ENCODE measurements at places on chromosomes 2 and 18. TPM values are rescaled to one million over a fixed set of nuclear protein-coding genes. Genes with fewer than 3 reads are reported as not detected.

DNA sequence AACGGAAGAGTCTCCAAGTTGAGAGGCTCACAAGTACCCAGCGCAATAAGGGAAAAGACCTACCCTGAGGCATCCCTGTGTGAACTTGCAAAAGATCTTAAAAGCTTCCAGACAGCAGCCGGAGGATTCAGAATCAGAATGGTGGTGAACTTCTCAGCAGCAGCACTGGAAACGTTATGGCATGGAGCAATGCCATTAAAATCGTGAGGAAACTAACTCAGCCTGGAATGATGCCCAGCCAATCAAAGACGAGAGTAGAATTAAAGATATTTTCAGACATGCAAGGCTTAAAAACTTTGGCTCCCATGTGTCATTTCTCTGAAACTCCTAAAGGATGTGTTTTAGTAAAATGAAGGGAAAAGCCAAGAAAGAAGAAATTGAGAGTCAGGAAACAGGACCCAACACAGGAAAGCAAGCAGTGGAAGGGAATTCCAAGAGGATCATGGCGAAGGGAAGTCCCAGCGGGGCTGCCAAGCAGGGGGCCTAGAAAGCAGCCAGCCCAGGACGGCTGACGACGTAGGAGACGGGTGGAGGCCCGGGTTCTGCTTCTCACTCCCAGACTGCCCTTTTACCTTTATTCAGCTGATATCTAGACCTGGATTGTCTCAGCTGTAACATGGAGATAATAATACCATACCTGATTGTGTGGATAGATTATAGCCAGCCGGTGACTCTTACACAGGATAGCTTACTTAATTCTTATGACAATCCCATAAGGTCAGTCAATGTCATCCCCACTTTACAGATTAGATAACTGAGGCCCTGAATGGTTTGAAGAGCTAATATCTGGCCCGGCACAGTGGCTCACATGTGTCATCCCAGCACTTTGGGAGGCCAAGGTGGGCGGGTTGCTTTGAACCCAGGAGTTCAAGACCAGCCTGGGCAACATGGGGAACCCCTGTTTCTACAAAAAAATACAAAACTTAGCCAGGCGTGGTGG, 92.8 kb downstream of the ASAP2 start:
- no peak for DNase-seq

DNA sequence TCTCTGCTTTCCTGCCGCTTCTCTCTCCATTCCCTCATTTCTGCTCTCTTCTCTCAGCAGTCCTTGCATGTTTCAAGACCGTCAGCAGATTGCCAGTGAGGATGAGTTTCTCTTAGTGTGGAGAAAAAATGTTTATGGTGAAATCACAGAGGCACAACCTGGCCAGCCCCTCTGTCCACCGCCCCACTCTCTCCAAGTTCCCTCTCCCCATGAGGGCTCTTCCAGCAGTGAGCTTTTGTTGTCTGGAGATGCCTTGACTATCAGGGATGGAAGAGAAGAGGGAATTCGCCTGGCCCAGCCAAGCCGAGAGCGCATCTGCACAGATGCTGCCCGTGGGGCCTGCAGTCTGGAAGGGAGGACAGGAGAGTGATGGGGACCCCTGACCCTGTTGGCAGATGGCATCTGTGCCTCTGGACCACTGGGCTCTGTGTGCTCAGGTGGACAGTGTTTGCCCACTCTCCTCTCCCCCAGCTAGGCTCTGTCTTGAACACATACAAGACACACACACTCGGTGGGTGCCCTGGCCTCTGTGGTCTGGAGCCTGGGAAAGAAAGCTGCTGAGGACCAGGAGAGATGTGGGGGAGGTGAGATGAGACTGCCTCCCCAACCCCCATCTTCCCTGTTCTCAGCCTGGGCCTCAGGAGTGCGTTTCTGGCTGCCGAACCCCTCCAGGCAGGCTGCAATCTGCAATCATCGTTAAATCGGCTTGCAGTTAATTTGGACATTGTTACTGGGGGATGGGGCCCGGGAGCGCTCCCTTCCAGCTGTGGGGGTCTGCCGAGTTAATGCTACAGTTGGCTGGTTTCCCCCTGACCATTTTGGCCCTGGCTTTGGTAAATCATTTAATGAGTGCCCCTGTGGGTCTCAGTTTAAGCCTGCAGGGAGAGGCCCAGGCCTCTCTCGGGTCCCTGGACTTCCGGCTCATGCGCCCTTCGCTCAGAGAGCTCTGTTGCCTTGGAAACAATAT, 4.5 kb downstream of the ITM2C start:
- no peak for DNase-seq

- DNase-seq = no peak
Measured at GRCh38 chr18:73719611-73720010, 428.0 kb downstream of the FBXO15 start.

DNA sequence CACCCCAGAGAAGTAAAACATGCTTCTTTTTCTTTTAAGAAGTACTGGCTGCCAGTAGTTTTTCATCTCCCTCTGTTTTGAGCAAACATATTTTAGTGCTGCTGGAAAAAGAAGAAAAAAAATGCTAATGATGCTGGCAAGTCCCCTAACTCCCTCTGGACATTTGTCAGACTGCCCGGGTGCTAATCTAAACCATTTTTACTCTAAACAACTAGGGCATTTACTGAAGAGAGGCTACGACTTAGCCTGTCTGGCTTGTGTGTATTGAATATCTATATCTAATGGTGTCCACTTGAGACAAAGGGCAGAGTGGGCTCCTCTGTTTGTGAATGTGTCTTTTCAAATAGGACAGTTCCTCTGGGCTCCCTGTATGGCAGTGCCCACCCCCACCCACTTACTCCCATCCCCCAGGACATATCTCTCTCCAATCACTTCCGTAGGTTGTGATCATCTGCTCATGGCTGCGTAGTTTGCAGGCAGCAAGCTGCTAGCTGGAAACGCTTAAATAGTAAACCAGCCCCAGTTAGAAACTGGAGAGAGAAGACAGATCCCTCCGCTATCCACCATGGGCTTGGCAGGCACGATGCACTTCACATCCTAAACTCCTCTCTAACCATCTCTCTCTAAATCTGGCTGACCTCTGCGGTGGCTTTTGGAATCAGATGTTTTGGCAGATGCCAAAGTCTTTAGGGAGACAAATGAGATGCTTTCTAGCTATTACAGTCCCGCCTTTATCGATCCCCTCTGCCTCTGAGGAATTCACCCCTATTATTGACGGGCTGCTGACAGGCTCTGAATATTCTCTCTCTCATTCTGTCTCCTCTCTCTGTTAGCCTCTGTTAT, 58.3 kb downstream of the DOCK10 start:
- no peak for DNase-seq

DNA sequence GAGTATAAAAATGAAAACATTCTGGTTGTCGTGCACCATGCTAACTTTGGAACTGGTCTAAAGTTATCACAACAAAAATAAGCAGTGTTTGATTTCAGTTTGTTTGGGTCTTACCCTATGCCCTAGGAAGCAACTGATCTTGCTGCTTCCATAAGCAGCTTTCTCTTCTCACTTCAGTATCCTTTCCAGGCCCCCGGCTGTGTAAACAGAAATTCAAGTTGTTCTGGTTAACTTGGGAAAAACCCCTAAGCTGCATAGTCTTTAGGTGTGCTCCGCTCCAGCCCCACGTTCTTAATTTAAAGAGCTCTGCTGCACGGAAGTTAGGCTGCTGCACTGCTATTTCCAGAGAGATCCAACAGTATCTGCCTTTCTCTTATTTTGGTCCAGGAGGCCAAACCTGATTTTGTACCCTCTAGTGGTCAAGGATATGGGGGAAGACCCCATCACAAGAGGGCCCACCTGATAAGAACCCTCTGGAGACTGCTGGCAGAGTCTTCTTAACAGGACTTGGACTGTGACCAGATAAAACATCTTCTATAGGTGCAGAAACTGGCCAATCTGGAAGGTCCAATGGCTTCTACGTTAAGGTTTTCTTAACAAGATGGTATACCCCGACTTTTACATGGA, 69.1 kb downstream of the FEZ2 start:
- no peak for DNase-seq

- DNase-seq = no peak
Measured at GRCh38 chr2:169663247-169663646, 31.0 kb downstream of the CFAP210 start.

- no peak for DNase-seq
Measured at GRCh38 chr18:72235422-72235821, 308.7 kb downstream of the CBLN2 start.

DNA sequence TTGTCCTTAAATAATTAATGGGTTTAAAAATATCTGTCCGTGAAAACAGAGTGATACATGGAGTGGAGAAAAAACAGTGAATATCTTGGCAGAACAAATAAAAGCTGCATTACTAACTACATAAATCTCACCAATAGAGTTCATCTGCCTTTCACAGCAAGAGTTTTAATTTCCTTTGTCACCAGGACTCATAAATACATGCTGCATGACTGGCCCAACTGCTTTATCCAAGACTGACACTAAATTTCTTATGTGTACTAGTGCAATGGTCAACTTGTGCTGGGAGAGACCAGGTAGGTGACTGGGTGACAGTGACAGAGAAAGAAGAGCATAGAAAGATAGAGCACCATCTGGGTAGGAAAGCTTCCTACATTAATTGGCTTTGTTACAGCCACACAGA, 402.8 kb downstream of the RAD51AP2 start:
- no peak for DNase-seq

DNA sequence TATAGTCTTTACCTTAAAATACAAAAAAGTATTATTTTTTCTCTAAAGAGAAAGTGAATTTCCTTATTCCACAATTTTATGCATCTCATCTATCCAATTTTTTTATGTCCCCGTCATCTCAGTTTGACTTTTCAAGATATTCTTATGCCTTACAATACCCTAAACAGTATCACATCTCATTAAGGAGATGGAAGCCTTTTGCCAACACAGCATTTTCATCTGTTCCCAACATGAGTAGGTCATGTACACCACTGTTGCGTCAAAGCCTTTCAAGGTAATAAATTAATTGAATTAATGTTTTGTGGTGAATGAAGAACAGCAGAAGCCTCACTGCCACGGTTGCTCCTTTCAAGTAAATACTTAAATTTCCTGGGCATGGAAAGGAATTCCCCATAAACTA, 299.4 kb downstream of the EPHA4 start:
- no peak for DNase-seq

DNA sequence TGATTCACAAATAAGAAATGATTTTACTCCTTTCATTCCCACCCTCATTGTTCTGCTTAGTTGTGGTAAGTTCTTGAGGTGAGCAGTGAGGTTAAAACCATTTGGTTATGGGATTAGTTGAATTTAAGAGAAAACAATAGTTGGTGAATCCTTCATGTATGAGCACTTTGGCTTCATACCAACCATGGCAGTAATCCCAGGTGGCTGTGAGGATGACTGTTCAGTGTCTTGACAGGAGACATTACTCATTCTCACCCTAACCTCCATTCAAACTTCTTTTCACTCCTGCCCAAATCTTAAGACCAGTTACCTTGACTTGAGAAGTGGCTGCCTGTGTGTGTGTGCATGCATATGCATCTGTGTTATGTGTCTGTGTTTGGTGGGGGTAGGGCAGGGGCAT, 143.1 kb downstream of the SETBP1 start:
- DNase-seq = no peak

- no peak for DNase-seq
Measured at GRCh38 chr18:48828194-48828545, 122.6 kb downstream of the SMAD7 start.

DNA sequence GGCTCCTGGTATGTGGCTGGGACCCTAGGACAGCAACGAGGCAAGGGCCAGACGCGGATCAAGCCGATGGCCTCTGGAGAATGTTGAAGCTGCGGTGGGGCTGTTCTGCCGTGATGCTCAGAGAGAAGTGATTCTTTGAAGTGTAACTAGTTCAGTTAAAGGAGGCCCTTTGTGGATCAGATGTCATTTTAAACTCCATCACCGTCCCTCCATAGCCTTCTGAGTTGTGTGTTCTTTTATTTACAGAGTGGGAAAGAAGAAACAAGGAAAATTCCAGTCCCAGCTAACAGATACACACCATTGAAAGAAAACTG, 403 bp downstream of the PNO1 start:
- DNase-seq = no peak

- DNase-seq = no peak
Measured at GRCh38 chr2:135985826-135986393, 484 bp upstream of the DARS1 start.

GRCh38 chr2:10193851-10194820, 71.6 kb downstream of the RRM2 start:
- no peak for DNase-seq

GRCh38 chr2:175170659-175171304, 2.8 kb upstream of the ATF2 start:
- DNase-seq = no peak

GRCh38 chr2:241130316-241130715, 19.0 kb downstream of the PASK start:
- no peak for DNase-seq

DNA sequence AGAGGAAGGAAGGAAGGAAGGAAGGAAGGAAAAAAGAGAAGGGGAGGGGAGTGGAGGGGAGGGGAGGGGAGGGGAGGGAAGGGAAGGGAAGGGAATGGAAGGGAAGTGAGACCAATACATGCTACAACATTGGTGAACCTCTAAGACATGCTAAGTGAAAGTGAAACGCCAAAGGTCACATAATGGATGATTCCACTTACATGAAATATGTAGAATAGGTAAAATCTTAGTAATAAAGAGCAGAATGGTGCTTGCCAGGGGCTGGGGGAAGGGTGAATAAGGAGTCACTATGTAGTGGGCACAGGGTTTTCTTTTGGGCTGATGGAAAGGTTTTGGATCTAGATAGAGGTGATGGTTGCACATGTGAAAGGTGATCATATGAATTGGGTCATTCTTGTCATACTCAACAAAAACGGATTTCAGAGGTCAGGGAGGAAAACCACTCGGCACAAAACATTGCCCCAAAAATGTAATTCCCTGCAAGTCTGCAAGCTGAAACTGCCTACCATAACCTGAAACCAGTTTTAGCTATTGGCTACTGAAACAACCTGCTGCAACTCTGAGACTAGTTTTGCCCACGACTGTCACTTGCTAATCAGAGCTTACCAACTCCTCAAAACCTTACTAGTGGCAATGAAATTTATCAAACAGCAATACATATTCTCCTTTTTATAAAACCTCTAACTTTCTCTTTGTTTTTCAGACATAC, 59.2 kb downstream of the CCDC141 start:
- no peak for DNase-seq

CD302 gene
- 21.9 TPM for total RNA-seq

MAB21L4 gene
- not detected for total RNA-seq

WNT6 gene
- total RNA-seq = 2.1 TPM

EVX2 gene
- not detected for total RNA-seq

FOXD4L1 gene
- total RNA-seq = not detected

PROKR1 gene
- not detected for total RNA-seq

SERPINB8 gene
- 2.2 TPM for total RNA-seq

MTCL1 gene
- total RNA-seq = 7.0 TPM

DYNAP gene
- not detected for total RNA-seq

All from Right ventricle myocardium inferior (tissue), 1 donor.